IgD-negative memory B cell (primary cell): ENCODE measurements at places on chromosomes 4 and X. TPM values are rescaled to one million over a fixed set of nuclear protein-coding genes. Genes with fewer than 3 reads are reported as not detected.

The KIT gene
- polyA plus RNA-seq: not detected

The NSG1 gene
- 0.69 TPM for polyA plus RNA-seq

The RGN gene
- not detected for polyA plus RNA-seq

The TRIM2 gene
- polyA plus RNA-seq: 2.2 TPM

The DUSP9 gene
- not detected for polyA plus RNA-seq
